ENCODE measurements at places on chromosomes 1 and 21.

GRCh38 chr1:17109892-17110554, 9.2 kb downstream of the PADI2 start:
- DNase-seq = no peak

GRCh38 chr1:230971771-230972170, 6.9 kb downstream of the TTC13 start:
- no peak for DNase-seq

GRCh38 chr1:116382321-116382720, 9.3 kb downstream of the ATP1A1 start:
- DNase-seq = no peak

DNA sequence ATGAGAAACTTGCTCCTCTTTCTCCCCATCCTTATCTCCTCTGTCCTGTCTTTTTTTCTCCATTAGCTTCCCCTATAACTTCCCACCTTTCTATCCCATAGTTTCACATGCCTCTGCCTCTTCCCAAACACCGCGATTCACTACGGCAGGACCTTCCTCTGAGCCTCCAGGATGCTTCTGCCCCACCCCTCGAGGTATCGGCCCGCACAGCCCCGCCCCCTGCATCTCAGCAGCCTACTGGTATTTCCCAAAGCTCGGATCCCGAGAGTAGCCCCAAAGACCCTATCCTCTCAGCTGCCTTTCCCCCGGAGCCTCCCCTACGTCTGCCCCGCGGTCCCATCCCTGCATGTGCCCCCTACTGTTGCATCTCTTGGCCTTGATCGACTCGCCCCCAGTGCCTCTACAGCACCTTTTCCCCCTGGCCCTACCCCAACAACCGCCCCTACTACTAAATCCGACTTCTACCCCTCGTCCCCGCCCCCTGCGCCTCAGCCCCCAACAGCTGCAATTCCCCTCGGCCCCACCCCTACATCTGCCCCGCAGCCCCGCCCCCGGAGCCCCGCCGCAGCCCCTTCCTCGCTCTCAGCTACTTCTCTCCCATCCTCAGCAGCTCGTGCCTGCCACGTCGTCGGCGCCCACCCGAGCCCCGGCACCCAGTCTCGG, 512 bp downstream of the PIAS3 start:
- peak; percentile 75 for DNase-seq

DNA sequence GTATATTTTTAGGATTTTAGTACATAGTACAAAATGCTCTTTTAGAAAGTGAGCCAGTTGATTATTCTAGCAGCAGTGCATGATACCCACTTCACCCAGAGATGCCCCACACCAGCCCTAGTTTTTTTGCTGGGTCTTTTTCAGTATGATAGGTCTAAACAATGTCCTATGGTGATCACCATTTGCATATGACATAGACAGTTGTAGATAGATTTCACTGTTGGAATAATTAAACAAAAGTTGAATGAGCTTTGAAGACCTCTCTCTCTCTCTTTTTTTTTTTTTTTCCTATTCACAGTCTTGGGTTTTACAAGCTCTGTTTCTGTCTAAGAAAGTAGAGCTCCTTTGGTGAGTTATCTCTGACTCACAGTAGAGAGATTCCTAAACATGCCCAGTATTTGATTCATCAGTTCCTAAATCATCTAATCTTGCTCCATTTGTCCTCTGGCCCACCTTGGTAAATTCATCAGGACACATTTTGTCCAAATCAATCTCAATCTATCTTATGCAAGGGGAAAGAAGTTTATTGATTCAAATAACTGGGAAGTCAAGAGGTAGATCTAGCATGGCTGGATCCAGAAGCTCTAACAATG, 44.7 kb upstream of the VAV3 start:
- DNase-seq = peak; percentile 48

- no peak for DNase-seq
Observed at GRCh38 chr1:61399199-61399598, 316.8 kb downstream of the NFIA start.

DNA sequence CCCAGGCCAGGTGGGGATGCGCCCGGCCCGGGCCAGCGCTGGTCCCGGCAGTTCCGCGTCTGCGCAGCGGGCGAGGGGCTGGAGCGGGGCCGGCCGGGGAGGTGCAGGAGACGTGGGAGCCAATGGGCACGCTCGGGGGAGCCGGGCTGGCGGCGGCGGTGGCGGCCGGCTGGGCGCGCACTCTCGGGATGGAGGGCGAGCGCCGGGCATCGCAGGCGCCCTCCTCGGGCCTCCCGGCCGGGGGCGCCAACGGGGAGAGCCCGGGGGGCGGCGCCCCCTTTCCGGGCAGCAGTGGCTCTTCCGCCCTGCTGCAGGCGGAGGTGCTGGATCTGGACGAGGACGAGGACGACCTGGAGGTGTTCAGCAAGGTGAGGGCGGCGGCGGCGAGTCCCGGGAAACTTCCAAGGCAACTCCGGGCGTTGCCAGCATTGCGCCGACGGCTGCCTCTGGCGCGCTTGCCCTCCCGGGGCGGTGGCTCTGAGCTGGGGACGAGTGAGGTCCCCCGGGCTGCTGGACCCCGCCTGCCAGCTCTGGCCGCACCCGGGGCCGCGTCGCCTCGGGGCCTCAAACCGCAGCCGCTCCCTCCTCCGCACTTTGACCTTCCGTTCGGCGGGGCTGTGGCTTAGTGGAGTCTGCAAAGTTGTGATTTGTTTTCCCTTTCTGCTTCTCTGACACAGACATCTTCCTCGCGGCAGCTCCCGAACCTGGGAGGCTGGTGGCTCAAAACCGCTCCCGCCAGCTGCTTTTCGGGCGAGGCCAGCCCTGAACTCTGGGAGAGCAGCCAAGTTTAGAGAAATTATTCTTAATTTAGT, at the start of gene SNX7:
SNX7 (plus strand) TSS at position 178 of the 812 bp plus-strand sequence; CDS start at position 189, 11 bp downstream.
- peak; percentile 97 for DNase-seq

DNA sequence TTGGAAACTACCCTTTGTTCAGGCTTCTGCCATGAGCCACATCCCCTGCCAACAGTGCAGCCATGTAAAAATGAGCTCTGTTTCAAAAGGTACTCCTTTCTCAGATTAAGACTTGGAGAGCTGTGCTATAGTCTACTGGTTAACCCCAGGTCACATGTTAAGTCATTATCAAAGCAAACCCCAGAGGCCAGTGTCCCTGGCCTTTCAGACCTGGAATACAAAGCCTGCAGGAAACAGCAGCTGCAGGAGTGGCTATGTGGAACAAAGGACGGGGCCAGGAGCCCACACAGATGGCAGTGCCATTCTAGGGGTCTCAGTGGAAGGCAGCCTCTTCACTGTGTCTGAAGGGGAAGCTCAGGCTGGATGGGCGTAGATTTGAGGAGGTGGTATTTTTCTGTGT, 6.7 kb downstream of the ZNF496 start:
- DNase-seq = no peak

DNA sequence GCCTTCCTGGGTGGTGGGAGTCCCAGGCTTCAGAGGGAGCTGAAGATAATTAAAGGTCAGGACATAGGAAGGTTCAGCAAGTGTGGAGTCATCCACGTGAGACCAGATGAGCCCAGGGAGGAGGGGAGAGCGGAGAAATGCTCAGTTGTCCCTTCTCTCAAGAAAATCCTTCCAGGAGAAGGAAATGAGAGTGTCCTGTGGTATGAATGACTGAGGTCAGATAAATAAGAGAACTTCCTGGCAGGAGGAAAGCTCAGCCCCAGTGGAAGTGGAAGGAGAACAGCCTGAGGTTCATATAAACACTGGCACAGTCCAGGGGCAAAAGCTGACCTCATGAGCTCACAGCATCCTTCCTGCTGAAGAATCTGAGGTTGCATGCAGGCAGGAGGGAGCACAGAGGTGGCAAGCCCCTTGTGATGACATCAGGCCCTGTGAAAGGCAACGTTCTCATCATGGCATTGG, 97.6 kb downstream of the NAV1 start:
- peak; percentile 45 for DNase-seq

- DNase-seq = no peak
Observed at GRCh38 chr1:211335522-211336157, 9.0 kb downstream of the TRAF5 start.

DNA sequence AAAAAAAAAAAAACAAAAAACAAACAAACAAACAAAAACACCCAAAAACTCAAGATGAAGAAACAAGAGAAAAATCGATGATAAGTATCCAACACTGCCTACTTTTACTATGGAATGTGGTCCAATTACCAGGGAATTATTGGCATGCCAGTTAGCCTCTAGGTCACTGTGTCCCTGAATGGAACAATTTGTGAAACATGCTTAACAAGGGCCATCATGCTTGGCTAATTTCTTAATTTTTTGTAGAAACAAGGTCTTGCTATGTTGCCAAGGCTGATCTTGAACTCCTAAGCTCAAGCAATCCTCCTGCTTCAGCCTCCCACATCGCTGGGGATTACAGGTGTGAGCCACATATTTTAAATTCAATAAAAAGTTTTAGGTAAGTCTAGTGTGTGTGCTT, 23.9 kb downstream of the PLPP3 start:
- no peak for DNase-seq

DNA sequence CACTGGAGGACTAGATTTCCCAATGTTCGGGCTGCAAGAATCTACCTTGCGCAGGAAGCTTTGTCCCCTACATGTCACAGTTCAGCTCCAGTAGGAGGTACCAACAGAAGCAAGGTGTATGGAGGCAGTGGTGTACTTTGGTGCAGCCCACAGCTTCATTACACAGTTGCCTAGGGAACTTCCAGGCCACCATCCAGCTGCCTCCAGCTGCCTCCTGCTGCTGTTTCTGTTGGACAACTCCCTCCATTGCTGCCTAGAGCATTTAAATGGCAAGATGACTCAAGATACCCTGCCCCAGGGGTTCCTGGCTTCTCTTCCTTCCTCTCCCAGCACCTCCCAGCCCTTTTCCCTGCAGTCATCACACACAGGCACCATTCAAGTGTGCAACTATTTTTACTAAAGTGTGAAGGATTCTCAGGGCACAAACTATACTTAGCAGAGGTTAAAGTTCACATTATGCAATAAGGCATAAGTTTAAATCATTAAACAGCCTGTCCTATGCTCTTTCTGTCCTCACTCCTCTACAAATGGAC, 39.0 kb upstream of the ATP1A1 start:
- no peak for DNase-seq

DNA sequence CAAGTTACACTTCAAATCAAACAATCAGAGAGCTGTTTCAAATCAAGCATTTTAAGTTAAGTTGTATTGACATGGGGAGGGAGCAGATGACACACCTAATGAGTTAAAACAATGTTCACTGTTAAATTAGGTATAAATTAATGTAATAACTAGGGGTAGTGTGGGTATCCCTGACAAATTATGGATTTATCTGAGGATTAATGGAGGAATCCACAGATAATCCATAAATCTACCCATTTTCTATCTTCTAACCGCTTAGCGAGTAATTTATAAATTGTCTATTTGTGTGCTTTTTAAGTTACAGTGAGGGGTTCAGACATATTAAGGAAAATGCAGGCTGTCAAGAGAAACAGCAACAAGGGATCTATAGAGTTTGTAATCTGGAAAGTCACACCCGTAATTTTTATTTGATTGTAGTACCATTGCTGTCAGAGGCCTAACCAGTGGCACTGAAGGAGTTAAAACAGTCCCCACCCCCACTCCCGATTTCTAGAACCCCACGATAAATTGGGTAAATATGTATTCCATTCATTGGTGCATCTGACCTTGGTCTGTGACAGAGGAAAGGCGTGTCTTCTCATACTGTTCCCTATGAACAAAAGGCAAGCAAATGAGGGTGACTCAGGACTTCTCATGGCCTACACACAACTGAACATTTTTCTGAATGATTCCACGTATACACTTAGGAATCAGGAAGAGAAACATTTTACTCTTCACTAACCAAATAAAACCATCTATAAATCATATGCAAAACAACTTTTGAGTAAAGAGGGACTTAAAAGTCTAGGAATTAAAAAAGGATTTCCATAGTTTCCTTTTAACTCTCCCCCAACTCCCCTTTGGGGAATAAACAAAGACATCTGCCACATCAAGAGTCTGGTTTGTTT, 7.4 kb downstream of the IRF2BP2 start:
- DNase-seq = peak; percentile 72

GRCh38 chr1:212290608-212291007, 5.4 kb downstream of the PPP2R5A start:
- DNase-seq = no peak

DNA sequence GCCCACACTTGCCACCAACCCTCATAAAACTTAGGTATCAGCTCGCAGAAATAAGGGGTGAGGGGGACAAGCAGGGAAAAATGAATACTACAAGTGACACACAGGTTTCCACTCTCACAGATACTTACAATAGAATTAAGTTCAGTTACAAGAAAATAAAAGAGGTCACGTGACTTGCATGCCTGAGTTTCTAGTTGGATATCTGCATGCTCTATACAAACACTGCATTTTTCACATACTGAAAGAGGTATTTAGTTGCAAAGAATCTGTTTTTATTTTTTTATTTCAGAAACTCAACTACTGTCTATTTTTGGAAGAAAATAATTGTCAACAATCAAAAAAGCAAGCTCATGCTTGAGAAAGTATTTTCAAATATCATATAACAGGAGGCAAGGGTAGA, 43.5 kb downstream of the DPYD start:
- no peak for DNase-seq

GRCh38 chr1:29827237-29827750, 591.0 kb downstream of the PTPRU start:
- DNase-seq = no peak

- DNase-seq = peak; percentile 38
Observed at GRCh38 chr1:37034121-37035013, at the start of gene GRIK3. Gene GRIK3 (minus strand): TSS chr1:37034515. CDS start chr1:37034108, 407 bp downstream.

- peak; percentile 16 for DNase-seq
Observed at GRCh38 chr1:101738475-101738874, 258.3 kb downstream of the OLFM3 start.

DNA sequence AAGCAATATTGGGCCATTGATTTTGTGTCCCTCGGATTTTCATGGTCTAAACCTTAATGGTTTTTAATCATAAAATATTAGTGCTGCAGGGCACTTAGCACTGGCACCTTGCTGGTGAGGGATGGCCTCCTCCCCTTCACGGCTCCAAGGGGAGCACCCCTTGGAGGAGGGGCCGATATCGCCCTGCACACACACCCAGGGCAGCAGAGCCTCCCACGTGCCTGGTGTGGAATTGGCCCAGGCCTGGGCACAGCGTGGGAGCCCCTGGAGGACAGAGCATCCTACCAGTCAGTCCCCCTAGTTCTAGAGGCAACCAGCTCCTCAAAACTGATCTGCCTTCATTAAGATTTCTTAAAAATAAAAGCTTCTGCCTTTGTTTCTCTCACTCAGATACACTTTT, 90.7 kb upstream of the CSF3R start:
- no peak for DNase-seq

GRCh38 chr1:25566730-25567341, 23.4 kb downstream of the LDLRAP1 start:
- DNase-seq = peak; percentile 89

Measured in AG20443 (cell line).